ENCODE measurements at places on chromosomes 2 and 18.

- no peak for DNase-seq
Observed at GRCh38 chr2:64869126-64869525, 120.1 kb upstream of the SLC1A4 start.

DNA sequence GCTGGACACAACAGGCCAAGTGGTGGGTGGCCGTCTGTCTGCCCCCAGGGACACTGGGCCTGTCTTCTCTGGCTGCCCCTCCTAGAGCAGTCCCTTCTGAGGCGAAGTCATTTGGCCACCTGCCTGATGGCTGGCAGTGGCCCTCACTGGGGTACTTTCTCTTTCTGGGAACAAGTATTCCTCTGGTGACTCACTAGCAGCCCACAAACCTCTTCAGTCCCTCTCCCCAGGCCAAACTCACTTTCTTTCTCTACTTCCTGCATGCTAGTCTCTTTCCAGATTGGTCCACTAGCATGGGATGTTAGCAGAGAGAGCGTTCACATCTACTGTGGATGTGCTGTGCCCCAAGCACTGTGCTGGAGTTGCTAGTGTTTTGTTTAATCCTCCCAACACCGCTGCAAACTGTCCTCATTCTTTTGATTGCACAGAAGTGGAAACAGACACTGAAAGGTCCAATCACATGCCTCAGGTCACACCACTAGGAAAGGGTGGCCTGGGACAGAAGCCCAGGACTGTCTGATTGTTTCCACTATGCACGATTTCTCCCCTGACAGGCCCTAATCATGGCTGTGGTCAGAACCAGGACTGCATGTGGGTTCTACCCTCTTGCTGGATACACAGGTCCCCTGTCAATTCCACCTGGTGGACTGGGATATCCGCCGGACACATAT, 5.2 kb downstream of the DYSF start:
- no peak for DNase-seq

- no peak for DNase-seq
Observed at GRCh38 chr2:171451074-171451473, 17.0 kb downstream of the DCAF17 start.

- no peak for DNase-seq
Observed at GRCh38 chr2:85063981-85064599, 69.1 kb upstream of the TCF7L1 start.

GRCh38 chr2:170723446-170723958, 8.4 kb downstream of the SP5 start:
- DNase-seq: no peak

DNA sequence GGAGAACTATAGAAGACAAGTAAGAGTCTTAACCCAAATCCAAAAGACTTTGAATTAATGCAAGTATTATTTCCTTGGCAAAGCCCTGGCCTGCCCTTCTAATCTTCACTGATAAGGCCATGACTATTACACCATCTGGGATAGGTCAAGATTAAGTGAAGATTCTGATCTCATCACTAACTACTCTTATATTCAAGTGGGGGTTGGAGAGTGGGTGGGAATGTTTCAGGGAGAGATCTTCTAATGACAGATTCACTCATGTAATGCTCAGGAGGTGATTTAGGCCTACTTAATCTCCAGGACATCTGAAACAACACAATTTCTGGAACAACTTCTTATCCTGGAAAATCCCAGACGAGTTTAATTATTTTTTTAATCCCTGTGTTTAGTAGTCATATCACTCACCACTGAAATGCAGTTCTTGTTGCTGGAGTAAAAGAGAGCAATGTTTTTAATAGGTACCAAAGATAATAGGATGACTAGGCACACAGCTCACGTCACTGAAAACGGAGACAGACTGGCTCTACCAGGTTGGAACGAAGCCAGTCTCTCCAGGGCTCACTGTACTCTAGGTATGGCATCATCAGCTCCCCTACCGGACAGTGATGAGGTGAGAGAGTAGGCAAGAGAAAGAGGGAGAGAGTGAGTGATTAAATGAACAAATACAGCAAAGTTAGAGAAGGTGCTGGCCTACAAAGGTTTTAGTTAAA, 133.1 kb downstream of the NCKAP5 start:
- no peak for DNase-seq

GRCh38 chr2:231361701-231362554, 33.6 kb upstream of the B3GNT7 start:
- peak; percentile 32 for DNase-seq

GRCh38 chr2:238142382-238143205, 4.1 kb downstream of the KLHL30 start:
- no peak for DNase-seq

DNA sequence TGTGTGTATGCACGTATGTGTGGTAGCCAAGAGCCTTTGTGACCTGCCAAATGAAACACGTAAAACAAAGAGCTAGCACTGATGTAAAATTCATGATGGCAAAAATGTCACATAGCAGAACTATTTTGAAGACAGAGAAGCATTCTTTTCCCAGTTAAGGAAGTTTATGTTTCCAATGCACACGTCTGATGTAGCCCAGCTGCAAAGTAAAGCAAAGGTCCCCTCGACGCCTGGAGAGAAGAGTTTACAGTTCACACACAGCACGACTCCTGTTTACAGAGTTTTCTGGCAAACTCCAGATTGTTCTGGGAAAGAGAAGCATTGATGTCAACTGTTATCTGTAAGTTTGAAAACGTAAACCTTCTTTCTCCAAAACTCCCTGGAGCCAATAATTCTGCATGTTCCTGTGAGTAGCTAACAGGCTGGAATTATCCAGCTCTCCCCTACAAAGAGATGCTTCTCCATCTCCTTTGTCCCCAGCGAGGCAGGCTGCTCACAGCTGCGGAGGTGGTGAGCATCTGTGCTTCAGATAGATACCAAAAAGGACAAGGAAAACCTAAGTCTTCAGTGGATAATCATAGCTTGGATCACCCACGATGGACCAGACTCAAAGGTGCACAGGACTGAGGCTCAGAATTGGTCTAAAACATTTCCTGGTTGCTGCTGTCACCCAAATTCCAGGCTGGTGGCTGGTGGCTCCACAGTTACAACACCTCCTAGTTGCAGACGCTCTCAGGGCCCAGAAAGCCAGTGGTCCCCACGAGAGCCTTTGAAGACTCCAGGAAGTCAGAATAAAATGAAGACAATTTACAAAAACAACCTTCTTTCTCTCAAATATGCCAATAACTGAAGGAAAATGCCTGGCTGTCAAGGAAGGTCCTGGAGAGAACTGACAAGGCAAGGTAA, 87.4 kb downstream of the COL6A3 start:
- DNase-seq: no peak

- no peak for DNase-seq
Observed at GRCh38 chr2:209976698-209977385, 25.6 kb upstream of the RPE start.

DNA sequence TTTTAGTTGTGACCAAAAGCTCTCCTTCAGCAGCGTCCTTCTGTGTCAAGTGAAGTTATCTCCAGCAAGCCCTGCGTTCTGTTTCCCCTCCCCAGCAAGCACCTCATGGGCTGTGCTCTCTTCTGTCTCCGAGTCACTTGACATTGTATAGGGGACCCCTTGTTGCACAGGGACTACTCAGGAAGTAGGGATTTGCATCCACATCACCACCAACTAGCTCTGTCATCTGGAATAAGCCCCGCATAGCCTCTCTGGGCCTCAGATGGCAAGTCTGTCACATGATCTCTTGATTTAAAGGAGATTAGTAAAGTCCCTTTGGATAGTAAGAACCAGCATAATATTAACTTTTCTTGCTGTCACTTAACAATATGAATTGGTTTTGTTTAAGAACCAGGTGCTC, 32.0 kb upstream of the STPG4 start:
- no peak for DNase-seq

DNA sequence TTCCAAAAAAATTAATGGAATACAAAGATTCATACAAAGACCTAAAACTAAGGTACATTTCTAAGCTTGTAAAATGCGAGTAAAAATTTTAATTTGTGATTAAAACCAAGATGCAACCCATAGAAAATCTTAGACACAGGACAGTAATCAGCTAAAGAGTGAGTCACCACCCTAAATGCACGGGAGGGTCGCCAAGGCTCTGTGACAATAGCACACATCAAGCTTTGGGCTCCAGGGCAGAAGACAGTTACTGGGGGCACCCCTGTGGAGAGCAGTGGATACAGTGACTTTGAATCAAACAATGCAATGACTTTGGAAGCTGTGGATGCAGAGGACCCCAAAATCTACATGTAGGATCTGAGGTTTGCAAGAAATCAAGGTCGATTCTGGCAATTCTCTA, 7.5 kb downstream of the FLACC1 start:
- DNase-seq: no peak

- DNase-seq: peak; percentile 26
Observed at GRCh38 chr2:191020742-191021381, 6.9 kb upstream of the STAT1 start.

DNA sequence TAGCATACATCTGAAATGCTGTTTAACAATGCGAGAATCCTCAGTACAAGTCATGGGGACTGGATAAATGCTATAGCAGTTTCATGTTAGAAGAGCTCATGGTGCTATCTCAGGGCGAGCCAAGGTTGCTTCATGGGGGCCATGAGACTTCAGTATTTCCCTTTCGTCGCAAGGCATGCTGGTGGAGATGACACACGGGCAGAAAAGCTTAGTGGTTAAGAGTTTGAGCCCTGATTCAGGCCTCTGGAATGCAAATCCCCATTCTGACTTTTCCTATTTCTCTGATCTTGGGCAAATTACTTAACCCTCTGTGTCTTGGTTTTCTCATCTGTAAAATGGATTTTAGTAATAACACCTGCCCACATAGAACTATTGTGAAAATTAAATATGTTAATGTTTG, 57.4 kb upstream of the EPHA4 start:
- no peak for DNase-seq

GRCh38 chr2:28626891-28627421, 124.7 kb upstream of the PPP1CB start:
- no peak for DNase-seq

DNA sequence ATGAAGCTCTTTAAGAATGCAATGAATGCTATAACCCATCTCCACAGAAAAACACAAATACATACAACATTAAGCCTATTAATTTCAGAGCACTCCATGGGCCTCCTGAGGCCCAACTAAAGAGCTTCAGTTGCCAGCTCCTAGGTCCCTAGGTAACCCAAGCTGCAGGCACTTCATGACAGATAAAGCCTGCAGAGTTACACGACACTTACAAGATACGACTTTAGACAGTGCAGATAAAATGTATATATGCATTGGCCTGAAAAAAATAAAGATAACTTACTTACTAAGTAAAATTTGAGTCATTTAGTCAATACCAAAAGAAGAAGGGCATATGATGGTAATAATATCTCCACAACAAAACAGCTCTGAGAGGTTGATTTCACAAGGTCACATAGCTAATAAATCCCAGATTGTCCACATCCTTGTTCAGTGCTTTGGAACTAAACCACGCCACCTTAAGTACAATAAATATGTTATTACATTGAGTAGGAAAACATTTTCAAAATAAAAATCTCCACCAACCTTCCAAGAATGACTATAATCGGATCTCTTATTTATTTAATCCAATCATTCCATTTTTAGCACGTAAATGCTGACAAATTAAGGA, 3.4 kb downstream of the MAP4K3 start:
- DNase-seq: no peak

GRCh38 chr2:19723021-19723420, 178.8 kb downstream of the TTC32 start:
- DNase-seq: no peak

GRCh38 chr2:119853777-119854399, 94.2 kb downstream of the PTPN4 start:
- DNase-seq: no peak

DNA sequence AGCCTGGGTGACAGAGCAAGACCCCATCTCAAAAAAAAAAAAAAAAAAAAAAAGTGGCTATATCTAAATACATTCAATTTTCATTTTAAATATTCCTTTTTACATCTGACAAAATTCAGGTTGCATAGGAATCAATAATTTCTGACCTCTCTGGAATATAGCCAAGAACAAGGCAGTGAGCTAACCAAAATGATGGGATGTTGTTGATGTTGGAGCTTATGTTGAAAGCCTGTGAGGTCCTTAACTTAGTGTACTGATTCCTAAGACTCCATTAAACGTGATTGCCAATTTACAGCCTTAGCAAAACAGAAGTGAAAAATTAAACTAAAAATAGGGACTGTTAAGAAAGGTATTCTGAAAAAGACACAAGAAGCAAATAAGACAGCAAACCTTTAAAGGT, 109.6 kb downstream of the MEP1B start:
- no peak for DNase-seq

DNA sequence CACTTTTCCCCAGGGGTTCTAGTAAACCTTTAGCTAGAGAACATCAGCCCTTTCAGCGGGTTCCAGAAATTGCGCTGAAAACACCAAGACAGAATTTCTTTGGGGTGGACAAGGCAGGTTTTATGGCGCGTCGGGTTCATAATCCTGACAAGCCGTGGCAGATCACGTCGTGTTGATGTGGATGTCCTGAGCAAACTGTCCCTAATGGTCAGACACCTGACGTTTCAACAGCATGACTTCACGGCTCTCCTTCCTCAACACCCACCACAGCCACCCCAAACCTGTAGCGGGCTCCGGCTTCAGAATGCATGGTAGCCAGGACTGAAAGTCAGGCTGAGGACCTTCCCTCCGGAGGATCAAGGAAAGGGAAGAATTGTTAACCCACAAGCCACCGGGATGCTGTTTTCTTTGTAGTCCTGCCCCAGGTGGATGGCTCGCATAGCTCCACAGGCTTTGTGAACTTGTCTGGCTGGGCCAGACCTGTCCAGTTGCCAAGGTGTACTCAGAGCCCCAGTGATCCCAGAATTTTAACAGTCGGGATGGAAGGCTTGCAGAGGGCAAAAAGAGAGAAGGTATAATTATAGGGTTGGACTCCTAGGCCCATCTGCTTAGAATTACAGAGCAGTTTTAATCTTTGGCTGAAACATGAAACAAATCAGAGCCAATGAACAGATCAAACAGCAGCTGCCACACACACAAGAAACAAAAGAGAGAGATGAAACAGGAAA, 1.5 kb downstream of the APCDD1 start:
- no peak for DNase-seq

GRCh38 chr2:135317375-135317774, 213.6 kb downstream of the ZRANB3 start:
- no peak for DNase-seq

DNA sequence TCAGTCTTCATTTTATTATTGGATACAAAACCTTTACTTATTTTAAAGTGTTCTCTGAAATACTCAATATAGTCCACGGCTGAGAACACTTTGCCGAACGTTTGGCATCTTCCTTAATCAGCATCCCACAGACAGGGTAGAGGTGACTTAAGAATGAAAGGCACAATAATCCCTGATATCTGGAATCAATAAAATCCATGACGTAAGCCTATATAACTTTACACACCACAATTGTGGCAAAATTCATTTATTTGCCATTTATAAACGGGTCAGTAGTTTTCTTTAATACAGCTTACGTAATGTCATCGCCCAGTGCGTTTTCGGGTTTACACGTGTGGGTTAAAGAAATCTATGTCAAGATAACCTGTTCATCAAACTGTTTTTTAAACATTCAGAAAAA, 1.3 kb downstream of the MGAT4A start:
- DNase-seq: no peak
